EL (cell line): ENCODE measurements at places on chromosomes 13 and 19.

DNA sequence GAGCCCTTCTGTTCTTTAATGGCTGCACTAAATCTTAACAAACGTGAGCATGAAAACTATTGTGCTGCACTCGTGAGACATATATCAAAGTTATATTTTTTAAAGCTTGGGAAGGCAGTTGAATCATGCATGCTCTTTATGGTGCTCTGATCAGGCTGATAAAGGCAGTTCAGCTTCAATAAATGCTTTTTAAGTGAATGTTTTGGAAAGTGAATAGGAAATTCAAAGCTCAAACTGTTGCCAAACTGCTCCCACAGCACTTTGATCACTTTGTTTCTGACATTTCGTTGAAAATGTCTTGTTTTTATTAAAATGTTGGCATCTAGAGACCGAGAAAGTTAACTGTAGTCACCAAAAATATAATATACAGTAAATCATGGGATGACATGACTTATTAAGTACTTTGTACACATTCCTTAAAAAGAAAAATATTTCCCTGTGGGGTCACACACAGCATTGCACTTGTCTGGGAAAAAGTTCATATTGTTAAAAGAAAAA lies 625.7 kb upstream of the PCDH9 start:
- no peak for DNase-seq

DNA sequence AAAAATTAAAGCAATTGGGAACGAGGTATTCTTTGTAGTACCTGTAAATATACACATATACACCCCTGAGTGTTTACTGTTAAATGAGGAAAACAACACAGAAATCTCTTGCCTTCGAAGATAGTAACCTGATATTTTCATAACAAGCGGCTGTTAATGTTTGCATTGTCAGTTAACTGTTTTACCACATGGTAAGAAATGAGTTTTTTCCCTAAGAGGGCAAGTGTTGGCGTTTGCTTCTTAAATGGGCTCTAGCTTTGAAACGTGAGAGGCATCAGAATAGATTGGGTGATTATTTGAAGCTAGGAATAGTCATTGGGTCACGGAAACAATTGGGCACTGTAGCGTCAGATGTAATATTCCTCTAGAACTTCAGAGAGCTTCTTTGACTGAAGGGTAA lies 22.0 kb upstream of the UPF3A start:
- DNase-seq = no peak

DNA sequence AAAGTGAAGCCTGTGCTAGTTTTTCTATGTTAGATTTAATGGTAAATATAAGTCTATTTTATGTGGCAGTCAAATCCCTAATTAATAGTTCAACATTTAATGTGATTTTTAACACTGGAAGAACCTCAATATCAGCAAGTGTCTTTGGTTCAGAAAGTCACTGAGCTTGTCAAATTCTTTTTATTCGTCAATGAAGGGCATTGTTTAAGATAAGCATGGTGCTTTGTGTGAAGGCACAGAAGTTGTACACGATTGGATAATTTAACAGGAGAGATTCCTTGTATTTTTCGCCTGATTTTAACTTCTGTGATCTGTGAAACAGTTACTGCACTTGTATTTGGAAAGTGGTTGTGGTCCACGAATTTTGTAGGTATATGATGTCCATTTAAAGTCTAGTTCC lies 30.2 kb upstream of the RB1 start:
- no peak for DNase-seq

DNA sequence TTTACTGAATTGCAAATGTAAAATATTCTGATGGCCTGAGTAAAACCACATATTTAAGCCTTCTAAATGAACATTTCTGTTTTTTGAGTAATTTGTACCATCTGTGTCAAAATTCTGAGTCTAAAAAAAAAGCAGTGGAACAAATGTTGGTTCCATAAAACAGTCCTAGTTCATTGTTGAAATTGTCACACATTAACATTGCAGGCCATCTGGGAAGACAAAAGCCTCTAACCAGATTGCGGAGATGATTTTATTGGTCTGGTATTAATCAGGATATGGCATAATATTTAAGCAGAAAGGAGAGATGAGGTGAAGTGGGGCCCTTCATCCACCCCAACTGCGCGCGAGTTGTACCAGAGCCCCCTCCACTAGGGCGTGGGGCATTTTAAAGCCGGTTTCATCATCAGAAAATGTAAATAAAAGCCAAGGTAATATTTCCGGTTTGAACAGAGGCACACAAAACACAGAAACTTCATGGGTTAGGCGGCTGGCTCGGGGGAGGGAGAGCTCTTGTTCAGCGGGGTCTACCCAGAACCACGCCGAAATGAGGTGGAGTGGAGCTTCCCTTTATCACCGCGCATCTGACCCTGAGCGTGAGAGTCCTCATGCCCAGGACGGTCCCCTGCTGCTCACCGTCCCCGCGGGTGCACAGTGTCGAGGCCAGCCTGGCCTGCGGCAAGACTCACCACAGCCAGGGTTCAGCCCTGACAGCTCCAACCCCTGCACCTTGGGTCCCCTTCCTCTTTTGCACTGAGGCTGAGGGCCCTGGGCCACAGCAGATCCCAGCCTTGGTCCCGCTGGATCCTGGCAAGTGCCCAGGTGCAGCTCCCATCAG lies 169.2 kb downstream of the URI1 start:
- DNase-seq = no peak

GRCh38 chr19:6501740-6502648 lies at the start of gene TUBB4A:
TUBB4A (minus strand) TSS chr19:6502309; CDS start chr19:6502212, 97 bp downstream.
- no peak for DNase-seq

- no peak for DNase-seq
Measured at GRCh38 chr19:1587872-1588271, 4.8 kb downstream of the MBD3 start.
